Activated CD4-positive, alpha-beta memory T cell treated with anti-CD3 and anti-CD28 coated beads for 36 hours (primary cell): ENCODE measurements at places on chromosomes 4 and X. TPM values are rescaled to one million over a fixed set of nuclear protein-coding genes. Genes with fewer than 3 reads are reported as not detected.

Gene TRPC5OS
- total RNA-seq: not detected

- no peak for DNase-seq
- no peaks in the 10 kb centered on the region for H3K36me3 ChIP-seq
- no peak overlapping the region for H3K4me3 ChIP-seq
These were observed 135.0 kb downstream of the RBM46 start for GRCh38 chr4:154916068-154916467.

- no peak overlapping the region for H3K4me3 ChIP-seq
- H3K27me3 ChIP-seq: no peaks in the 10 kb centered on the region
- peaks cover 10% of the 10 kb centered on the region for H3K4me1 ChIP-seq
- H3K27ac ChIP-seq: no peak overlapping the region
These were observed 27.1 kb upstream of the SLC9B1 start for GRCh38 chr4:103046416-103047290.

DNA sequence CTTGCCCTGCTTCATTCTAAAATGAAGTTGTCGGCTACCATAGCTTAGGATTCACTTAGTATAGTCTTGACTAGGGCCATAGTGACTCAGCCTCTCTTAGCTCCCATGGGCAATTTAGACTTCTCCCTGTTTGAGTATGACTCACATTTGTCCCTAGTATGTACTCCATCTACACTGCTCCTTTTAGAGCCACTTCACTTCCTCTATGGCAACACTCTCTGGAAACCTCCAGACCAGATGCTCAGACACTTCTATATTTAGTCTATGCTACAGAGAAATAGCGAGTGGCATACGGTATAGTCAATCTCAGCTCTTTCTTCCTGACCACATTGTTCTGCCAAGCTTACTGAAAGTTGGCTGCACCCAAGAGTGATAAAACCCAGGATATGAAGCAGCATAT lies 11.2 kb downstream of the MEPE start:
- no peak overlapping the region for H3K4me3 ChIP-seq
- H3K36me3 ChIP-seq: no peaks in the 10 kb centered on the region
- no peak overlapping the region for H3K27ac ChIP-seq
- peaks cover 28% of the 10 kb centered on the region for H3K27me3 ChIP-seq
- H3K4me1 ChIP-seq: peaks cover 2% of the 10 kb centered on the region

DNA sequence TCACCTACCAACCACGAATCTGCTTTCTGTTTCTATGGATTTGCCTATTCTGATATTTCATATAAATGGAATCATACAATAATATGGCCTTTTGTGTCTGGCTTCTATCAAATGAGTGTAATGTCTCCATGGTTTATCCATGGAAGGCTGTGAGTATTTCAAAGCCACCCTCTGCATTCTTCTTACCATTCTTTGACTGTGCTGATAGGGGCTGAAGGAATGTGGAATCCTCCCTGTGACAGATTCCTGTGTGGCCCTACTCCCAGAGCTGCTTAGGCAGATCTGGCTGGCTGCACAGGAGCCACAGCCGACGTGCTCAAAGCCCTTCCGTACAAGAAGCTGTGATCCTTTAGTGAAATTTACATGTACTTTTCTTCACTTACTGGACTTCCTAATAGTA lies 163.2 kb downstream of the HS6ST2 start:
- H3K36me3 ChIP-seq: no peaks in the 10 kb centered on the region
- no peak overlapping the region for H3K27ac ChIP-seq
- no peaks in the 10 kb centered on the region for H3K4me1 ChIP-seq
- H3K4me3 ChIP-seq: no peak overlapping the region

DNA sequence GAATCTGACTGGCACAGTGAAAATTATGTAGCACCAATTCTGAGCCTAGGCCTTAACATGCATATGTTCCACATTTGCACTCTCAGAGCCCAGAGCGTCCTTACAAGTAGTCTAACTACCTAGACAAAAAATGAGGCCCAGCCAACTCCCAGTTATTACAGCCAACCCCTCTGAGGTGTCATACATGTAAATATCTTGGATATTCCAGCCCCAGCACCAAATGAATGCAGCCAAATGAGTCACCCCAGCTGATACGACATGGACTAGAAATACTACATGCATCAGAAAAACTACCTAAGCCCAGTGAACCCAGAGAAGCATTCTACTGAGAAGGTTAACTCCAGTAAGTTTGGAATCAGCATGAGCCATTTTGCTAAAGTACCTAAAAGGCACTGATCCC lies 145.1 kb downstream of the STPG2 start:
- peaks cover 3% of the 10 kb centered on the region for H3K27me3 ChIP-seq
- H3K36me3 ChIP-seq: no peaks in the 10 kb centered on the region
- no peak overlapping the region for H3K27ac ChIP-seq
- no peak overlapping the region for H3K4me3 ChIP-seq
- no peak for DNase-seq
- H3K4me1 ChIP-seq: no peaks in the 10 kb centered on the region

DNA sequence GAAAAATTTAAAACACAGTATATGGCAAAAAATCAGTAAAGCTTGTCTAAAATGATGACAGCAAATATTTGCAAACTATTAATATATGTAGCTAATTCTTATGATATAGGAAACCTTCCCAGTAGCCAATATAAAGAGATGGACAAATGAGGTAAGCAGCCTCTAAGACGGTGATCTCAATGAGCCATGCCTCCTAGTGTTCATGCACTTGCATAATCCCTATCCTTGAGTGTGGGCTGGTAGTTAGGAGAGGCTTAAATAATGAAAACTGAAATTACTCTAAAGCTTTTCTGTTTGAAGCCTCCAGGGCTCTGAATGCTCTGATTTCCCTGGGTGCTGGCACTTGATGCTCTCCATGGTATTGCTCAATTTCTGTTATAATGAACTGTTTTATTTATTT lies 24.6 kb upstream of the ARMCX4 start:
- H3K27ac ChIP-seq: no peak overlapping the region
- H3K4me3 ChIP-seq: no peak overlapping the region
- H3K27me3 ChIP-seq: no peaks in the 10 kb centered on the region
- H3K36me3 ChIP-seq: peaks cover 5% of the 10 kb centered on the region

- peaks cover 6% of the 10 kb centered on the region for H3K4me1 ChIP-seq
- H3K4me3 ChIP-seq: no peak overlapping the region
- peaks cover 45% of the 10 kb centered on the region for H3K36me3 ChIP-seq
- no peak overlapping the region for H3K27ac ChIP-seq
- no peak for DNase-seq
- H3K27me3 ChIP-seq: no peaks in the 10 kb centered on the region
These were observed 68.8 kb downstream of the FNIP2 start for GRCh38 chr4:158837527-158838141.

DNA sequence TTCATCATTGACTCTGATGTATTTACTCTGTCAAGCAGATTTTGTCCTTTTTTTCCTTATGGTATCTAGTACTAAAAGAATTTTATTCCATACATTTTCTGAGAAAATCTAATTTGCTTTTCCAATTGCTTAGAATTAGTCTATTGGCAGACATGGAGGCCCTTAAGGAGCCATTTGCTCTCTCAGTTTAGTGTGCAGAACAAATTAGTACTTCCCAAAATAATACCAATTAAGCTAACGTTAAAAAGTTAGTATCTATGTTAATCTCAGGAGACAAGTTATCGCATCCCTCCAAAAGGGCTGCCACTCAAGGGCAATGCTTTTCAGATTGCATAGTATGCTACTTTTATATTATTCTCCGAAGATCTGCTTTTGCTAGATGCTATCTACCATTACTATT lies 47.7 kb downstream of the PDHA2 start:
- H3K4me3 ChIP-seq: no peak overlapping the region
- no peaks in the 10 kb centered on the region for H3K27me3 ChIP-seq
- no peak for DNase-seq

DNA sequence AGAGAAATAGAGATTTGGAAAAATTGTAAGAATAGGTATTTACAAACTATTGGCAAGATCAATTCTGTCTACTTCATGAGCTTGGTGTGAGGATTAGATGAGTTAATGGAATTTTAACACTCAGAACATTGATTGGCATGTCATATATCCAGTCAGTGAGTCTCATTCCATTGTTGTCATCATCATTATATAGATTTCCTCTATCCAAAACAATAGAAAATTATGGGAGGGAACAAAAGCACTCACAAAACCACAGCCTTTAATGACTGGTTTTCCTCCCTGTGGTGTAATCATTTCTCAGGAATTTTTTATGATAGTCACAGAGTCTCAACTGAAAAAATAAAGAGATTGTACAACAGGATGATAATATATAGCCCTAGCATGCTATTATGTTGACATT lies 21.1 kb downstream of the KLHL5 start:
- no peak overlapping the region for H3K4me3 ChIP-seq
- DNase-seq: no peak
- H3K4me1 ChIP-seq: no peaks in the 10 kb centered on the region
- no peak overlapping the region for H3K27ac ChIP-seq
- peaks cover 20% of the 10 kb centered on the region for H3K36me3 ChIP-seq
- H3K27me3 ChIP-seq: no peaks in the 10 kb centered on the region

Gene ADH7
- total RNA-seq: not detected

Gene ODAPH
- total RNA-seq: 0.27 TPM

Gene ARHGEF9
- total RNA-seq: 17.2 TPM

Gene SAP30
- 26.1 TPM for total RNA-seq

- no peak within 1 kb of the TSS for H3K27ac ChIP-seq
- no peak for DNase-seq
- H3K4me1 ChIP-seq: no peaks in the 10 kb centered on the region
- H3K4me3 ChIP-seq: no peak within 1 kb of the TSS
- H3K36me3 ChIP-seq: no peaks in the 10 kb centered on the region
- no peaks in the 10 kb centered on the region for H3K27me3 ChIP-seq
These were observed at the start of gene GDPD2 for GRCh38 chrX:70422851-70423341. TSS of gene GDPD2 (plus strand) at chrX:70423314. CDS start at chrX:70424985, 1,671 bp downstream.

Gene NKX1-1
- not detected for total RNA-seq

Gene CLDN22
- not detected for total RNA-seq

GRCh38 chr4:18075823-18076433 lies 54.4 kb upstream of the LCORL start:
- no peaks in the 10 kb centered on the region for H3K36me3 ChIP-seq
- H3K27ac ChIP-seq: no peak overlapping the region
- no peak overlapping the region for H3K4me3 ChIP-seq

- peaks cover 42% of the 10 kb centered on the region for H3K4me1 ChIP-seq
- peaks cover 12% of the 10 kb centered on the region for H3K36me3 ChIP-seq
- no peak for DNase-seq
- peak overlapping the region; percentile 79 for H3K4me3 ChIP-seq
These were observed 1.1 kb downstream of the SLC9B2 start for GRCh38 chr4:103075435-103075893.

DNA sequence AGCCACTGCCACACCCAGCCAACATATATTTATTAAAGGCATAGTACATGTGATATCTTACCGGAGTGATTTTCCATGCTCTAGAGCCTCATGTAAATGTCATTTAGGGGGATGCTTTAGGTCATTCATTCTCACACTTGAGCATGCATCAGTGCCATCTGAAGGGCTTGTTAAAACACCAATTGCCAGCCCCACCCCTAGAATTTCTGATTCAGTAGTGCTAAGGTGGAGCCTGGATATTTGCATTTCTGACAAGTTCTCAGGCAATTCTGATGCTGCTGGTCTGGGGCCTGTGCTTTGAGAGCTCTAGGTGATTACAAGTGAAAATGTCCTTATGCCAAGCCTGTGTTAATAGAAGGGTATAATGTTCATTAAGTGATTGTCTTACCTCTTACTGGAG lies 107.7 kb downstream of the PHEX start:
- H3K4me3 ChIP-seq: no peak overlapping the region
- H3K27ac ChIP-seq: no peak overlapping the region
- DNase-seq: no peak
- peaks cover 14% of the 10 kb centered on the region for H3K4me1 ChIP-seq
- H3K27me3 ChIP-seq: no peaks in the 10 kb centered on the region

Gene MMGT1
- total RNA-seq: 21.4 TPM

- H3K27ac ChIP-seq: no peak overlapping the region
- peaks cover 15% of the 10 kb centered on the region for H3K4me1 ChIP-seq
- no peak overlapping the region for H3K4me3 ChIP-seq
These were observed 126.1 kb downstream of the ASB9 start for GRCh38 chrX:15143825-15144121.

DNA sequence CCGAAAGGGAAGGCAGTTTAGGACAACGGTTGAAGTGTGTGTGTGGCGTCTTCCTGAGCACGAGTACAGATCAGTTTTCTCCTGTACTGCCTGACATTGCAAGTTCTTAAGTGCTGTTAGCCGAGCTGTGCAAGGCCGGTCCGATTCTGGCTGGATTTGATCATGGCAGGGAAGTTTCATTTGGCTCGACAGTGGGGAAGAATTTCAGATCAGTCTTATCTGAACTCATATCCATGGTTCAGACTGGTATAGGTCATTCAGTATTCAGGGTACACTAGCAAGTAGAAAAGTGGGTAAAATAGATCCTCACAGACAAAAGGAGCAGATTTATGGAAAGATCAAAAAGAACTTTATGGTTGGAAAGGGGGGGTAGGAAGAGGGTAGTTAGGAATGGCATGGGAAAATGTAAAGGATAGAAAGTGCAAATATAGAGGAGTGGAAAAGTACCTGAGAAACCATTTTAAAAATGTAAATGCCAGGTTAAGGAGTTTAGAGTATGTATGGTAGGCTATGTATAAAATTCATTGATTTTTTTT lies 716 bp downstream of the THAP9 start:
- no peak overlapping the region for H3K27ac ChIP-seq
- no peaks in the 10 kb centered on the region for H3K27me3 ChIP-seq
- H3K4me1 ChIP-seq: peaks cover 41% of the 10 kb centered on the region
- H3K4me3 ChIP-seq: no peak overlapping the region
- no peak for DNase-seq
- peaks cover 18% of the 10 kb centered on the region for H3K36me3 ChIP-seq

Gene COL4A6
- total RNA-seq: not detected

DNA sequence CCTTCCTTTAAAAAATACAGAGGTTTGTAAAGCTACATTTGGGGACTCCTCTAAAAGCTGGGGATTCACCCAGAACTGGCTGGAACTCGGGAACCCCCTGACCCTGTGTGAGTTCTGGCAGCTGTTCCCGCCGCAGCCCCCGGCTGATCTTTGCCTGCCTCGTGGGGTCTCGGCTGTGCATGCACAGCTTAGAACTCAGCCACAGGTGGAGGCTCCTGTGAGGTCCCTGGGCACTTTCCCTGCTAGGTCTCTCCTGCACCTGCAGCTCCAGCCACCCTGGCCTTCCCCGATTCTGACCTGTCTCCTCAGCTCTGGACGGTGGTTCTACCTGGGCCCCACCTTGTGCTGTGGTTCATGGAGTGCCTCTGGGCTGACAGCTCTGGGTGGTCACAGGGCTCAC lies 48.6 kb upstream of the HGFAC start:
- H3K27me3 ChIP-seq: no peaks in the 10 kb centered on the region
- H3K27ac ChIP-seq: no peak overlapping the region
- H3K4me3 ChIP-seq: no peak overlapping the region
- DNase-seq: no peak

- no peak overlapping the region for H3K4me3 ChIP-seq
- no peaks in the 10 kb centered on the region for H3K36me3 ChIP-seq
- H3K27ac ChIP-seq: no peak overlapping the region
- H3K4me1 ChIP-seq: no peaks in the 10 kb centered on the region
- no peak for DNase-seq
- no peaks in the 10 kb centered on the region for H3K27me3 ChIP-seq
These were observed 757.0 kb downstream of the TRAM1L1 start for GRCh38 chr4:116328261-116328860.
